AG09309 (cell line): ENCODE measurements at places on chromosomes 4 and X.
A peak's percentile ranks its signal among the peaks of the same experiment; 100 is the strongest.

DNA sequence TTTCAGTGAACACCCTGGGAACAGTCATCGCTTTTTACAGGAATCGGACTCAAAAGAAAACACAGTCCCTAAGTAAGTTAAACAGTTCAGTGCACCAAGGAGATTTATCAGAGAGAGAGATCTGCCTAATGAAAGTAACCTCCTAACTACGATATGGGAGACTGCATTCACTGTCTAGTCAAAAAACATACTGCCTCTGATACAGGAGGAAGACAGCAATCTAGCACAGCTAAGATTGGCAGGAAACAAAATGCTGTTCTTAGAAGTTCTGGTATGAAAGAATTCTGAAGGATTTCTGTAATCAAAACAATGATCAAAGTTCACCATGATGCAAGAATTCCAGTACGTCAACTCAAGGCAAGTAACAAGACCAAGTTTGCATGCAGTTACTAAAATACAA is 92.8 kb downstream of the MAML3 start:
- no peak for DNase-seq

- no peak for DNase-seq
Observed at GRCh38 chrX:153662266-153662665, 11.3 kb downstream of the PNCK start.

DNA sequence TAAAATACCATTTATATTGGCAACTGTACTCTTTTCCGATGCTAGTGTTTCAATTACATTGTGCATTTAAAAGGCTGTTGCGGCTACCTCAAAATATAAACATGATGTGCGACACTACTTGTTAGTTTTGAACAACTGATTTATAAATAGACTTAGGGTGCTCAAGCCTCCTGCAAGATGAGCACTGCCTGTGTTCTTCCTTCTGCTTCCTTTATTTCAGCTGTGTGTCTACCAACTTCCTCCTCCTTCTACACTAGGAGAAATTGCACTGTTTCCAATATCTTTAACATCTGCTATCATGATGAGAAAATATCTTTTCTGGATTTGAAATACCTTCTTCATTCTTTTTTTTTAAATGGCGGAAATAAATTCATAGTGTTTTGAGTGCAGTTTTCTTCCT is 24.0 kb downstream of the TET2 start:
- DNase-seq = no peak

DNA sequence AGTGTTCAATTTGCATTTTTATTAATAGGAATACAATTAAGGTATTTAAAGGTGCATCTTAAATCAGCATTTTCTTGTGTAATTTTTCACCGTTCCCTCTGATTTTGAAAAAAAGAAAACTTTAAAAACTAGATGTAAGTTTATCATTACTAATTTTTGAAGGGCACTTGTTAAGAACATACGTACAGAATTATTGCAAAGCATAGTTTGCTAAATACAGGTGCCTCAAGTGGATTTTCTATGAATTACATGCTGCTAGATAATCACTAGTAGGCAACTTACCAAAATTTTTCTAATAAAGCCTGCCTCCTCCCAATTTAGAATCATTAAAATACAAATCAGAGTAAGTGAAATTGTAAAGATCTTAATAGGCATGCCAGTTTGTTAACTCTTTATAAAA is 8.5 kb downstream of the CNKSR2 start:
- no peak for DNase-seq

DNA sequence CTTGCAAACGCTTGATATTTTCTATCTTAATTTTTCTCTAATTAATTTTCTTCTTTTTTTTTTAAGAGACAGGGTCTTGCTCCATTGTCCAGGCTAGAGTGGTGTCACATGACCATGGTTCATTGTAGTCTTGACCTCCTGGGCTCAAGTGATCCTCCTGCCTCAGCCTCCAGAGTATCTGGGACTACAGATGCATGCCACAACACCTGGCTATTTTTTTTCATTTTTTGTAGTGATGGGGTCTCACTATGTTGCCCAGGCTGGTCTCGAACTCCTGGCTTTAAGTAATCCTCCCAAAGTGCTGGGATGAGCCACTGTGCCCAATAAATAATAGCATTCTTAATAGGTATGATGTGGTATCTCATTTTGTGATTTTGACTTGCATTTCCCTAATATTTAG is 18.2 kb downstream of the SHROOM3 start:
- no peak for DNase-seq

DNA sequence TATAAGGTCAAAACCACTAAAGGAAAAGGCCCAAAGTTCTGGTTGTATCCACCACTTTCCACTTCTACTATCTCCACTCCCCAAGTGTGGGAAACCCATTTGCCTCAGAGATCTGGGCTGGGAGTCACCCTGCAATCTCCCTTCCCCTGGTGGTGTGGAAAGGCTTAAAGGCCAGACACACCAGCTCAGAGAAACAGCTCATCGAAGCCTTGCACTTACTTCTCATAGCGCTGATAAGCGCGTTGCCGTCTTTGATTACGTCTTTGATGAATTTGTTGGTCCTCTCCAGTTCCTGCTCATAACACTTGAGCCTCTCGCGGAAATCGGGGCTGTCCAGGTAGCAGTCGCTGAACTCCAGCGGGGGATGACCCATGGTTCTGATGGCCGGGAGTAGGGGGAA is 647 bp downstream of the OPHN1 start:
- no peak for DNase-seq

- DNase-seq = no peak
Observed at GRCh38 chr4:101790521-101791181, at the start of gene BANK1. TSS of gene BANK1 (plus strand) at chr4:101790730. CDS start at chr4:101790881, 151 bp downstream.

DNA sequence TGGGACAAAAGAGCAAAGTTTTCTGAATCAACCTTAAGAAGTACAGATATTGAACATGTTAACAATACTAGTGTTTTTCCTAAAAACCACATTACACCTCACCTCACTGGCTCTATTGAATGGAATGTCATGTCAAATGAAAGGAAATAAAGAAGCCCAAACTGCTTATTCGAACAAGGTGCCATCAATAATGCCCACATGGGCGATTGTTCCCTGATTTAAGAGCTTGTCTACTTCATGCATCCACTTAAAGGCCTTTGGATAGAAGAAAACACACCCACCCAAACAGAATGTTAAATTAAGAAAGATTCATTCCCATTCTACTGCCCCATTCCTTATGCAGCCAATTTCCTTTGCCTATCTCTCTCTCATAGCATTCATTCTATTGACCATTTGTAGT is 118.5 kb upstream of the PAQR3 start:
- DNase-seq = no peak

- no peak for DNase-seq
Observed at GRCh38 chr4:2942532-2943363, 20.5 kb downstream of the NOP14 start.

- DNase-seq = no peak
Observed at GRCh38 chr4:90458576-90458975, 331.4 kb downstream of the CCSER1 start.

GRCh38 chr4:65968831-65969558 is 298.7 kb upstream of the EPHA5 start:
- peak; percentile 68 for DNase-seq

GRCh38 chrX:63275127-63275526 is 76.0 kb downstream of the SPIN4 start:
- no peak for DNase-seq

GRCh38 chr4:82913305-82913704 is 12.8 kb downstream of the THAP9 start:
- no peak for DNase-seq

DNA sequence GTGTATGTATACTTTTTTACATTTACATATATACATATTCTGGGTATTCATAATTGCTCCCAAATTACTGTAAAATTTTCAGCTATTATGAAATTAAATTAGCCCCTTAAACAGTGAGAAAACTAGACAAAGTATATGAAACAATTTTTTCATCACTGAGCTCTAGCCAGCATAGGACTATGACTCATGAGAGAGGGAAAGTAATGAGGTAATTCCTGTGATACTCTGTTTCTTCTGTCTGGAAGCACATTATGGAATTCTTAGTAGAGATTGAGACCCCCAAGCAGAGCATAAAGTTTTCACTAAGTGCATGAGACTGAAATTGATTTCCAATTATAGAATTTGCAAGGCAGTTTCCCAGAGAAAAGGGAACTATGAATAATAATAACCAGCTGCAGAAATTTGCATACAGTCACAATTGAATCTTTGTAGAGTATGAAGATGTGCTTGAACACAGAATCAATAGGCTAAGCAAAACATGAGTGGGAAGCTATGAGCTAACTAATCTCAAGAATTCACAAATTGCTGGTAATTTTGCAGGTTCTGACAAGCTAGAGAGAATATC is 779.3 kb downstream of the ARAP2 start:
- DNase-seq = no peak

DNA sequence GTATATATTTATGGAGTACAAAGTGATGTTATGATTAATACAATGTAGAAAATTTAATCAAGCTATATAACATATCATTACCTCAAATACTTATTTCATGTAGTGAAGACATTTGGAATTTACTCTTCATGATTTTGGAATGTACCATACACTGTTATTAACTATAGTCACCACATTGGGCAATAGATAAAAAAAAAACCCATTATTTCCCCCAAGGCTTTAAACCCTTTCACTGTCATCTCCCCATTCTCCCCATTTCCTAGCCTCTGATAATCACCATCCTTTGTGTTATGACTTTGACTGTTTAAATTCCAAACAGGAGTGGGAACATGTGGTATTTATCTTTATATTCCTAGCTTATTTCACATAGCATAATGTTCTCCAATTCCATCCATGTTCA is 2189.1 kb upstream of the AGA start:
- DNase-seq = no peak
